ENCODE measurements at places on chromosomes 1 and 21. TPM values are rescaled to one million over a fixed set of nuclear protein-coding genes. Genes with fewer than 3 reads are reported as not detected.

OLIG2 gene
- total RNA-seq, result not detected

CD101 gene
- 0.26 TPM for total RNA-seq

KCNH1 gene
- not detected for total RNA-seq

RPTN gene
- not detected for total RNA-seq

LRRC7 gene
- not detected for total RNA-seq

KRTAP19-3 gene
- not detected for total RNA-seq

COL24A1 gene
- not detected for total RNA-seq

ARMH1 gene
- total RNA-seq, result 65.8 TPM

C4BPA gene
- not detected for total RNA-seq

IRF6 gene
- total RNA-seq, result 0.35 TPM

PRUNE1 gene
- total RNA-seq, result 12.5 TPM

CGN gene
- total RNA-seq, result 2.7 TPM

TFAP2E gene
- 4.5 TPM for total RNA-seq

NPHP4 gene
- total RNA-seq, result 35.7 TPM

LEMD1 gene
- total RNA-seq, result 1.1 TPM

ADAM15 gene
- 53.2 TPM for total RNA-seq

MAP7D1 gene
- total RNA-seq, result 164 TPM

CYP4Z1 gene
- not detected for total RNA-seq

OR10J1 gene
- total RNA-seq, result not detected

SPATA6 gene
- 1.1 TPM for total RNA-seq

IVL gene
- not detected for total RNA-seq

OPTC gene
- not detected for total RNA-seq

ATP6V1G3 gene
- not detected for total RNA-seq

GJC2 gene
- total RNA-seq, result 0.43 TPM

KCNA2 gene
- 4.7 TPM for total RNA-seq

OXCT2 gene
- total RNA-seq, result 1.1 TPM

LRRC39 gene
- 0.82 TPM for total RNA-seq

TNFRSF1B gene
- total RNA-seq, result 379 TPM

TTC34 gene
- total RNA-seq, result 2.5 TPM

SLC41A1 gene
- 56.8 TPM for total RNA-seq

LRRC71 gene
- not detected for total RNA-seq

ELAPOR1 gene
- 33.3 TPM for total RNA-seq

BCL2L15 gene
- 4.4 TPM for total RNA-seq

C8A gene
- not detected for total RNA-seq

HES3 gene
- not detected for total RNA-seq

LCE1F gene
- total RNA-seq, result not detected

RBM11 gene
- total RNA-seq, result 2.8 TPM

IFI44L gene
- total RNA-seq, result 4.1 TPM

ITLN1 gene
- not detected for total RNA-seq

SHISA4 gene
- total RNA-seq, result 0.69 TPM

LEFTY2 gene
- not detected for total RNA-seq

CASZ1 gene
- total RNA-seq, result 4.3 TPM

IL22RA1 gene
- not detected for total RNA-seq

Measured in activated T-helper 17 cell treated with anti-CD3 and anti-CD28 coated beads, Interleukin-2, amount 50 U/mL, for 72 hours (primary cell).